GM12891 (cell line): ENCODE measurements at places on chromosomes 12 and 14.

GRCh38 chr12:73180734-73181133, 908.6 kb downstream of the TRHDE start:
- no peak for DNase-seq

DNA sequence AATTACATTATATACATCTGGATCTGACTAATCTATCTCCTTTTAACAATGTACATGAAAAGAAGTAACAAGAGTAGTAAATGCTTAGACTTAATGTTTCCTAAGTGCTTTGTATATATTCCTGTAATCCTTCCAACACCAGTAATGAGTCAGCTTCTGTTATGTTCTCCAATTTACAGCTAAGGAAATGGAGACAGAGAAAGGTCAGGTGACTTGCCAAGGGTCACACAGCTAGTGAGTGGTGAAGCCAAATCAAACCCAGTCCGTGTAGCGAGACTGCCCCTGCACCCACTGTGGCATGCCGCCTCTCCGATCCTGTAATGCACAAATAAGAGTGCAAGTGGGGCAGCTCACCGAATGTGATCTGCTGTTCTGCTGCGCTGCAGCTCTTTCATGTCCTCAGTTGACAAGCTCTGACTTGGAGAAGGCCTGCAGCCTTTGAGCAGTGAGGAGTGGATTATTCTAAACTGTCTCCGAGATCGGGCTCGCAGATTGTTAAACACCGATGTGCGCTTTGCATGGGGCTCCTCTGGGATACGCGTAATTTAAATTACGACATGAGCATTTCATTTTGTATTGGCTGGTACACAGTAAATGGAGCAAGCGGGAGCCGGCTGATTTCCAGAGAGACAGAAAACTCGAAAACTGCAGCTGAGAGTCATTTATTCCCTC, 65.1 kb upstream of the KTN1 start:
- DNase-seq, result no peak

DNA sequence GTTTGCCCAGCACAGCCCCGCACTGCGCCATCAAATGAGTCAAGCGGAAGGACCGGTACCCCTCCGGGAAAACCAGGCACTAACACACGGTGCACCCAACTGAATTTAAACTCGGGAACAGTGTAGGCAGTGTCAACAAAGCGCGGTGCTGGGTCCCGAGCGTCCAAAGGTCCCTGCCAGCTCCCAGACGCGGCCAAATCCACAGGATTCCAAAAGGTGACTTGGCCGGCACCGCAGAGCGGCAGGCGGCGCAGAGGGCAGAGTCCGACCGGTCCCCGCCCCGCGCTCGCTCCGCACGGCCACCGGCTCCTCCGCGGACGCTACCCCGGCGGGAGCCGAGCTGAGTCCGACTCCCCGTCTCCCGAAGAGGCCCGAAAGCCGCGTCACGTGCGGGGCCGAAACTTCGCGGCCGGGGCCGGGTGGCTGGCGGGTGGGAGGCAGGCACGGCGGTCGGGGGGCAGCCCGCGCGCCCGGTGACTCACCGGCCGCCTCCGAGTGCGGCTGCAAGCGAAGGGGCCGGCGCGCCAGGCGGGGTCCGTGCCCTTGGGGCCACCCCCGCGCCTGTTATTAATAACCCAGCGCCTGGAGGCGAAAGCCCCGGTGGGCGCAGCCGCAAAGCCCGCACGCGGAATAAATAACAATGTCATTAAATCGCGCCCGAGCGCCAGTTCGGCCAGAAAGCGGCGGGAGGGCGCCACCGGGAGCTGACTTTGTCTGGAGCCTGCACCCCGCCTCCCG, 863 bp downstream of the DENND5B start:
- DNase-seq, result peak; percentile 45

GRCh38 chr12:77469578-77470333, 360.9 kb upstream of the NAV3 start:
- DNase-seq, result no peak

- peak; percentile 41 for DNase-seq
Observed at GRCh38 chr12:115504306-115505290, 772.9 kb downstream of the MED13L start.

DNA sequence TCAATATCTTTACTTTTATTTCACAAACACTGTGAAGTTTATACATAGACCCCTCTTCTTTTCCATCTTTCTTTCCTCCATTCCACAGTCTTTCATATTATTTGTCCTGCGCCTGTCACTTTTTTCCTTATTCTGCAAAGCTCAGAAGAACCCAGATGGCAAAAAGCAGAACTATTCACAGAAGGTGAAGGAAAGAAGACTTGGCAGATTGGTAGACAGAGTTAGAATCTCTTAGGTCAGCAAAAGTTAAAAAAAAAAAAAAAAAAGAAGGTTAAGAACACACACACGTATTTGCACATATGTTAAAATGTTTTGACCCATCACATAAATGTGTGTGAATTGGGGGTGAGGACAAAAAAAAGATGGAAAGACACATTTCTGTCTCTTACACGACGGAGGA, 50.3 kb upstream of the ABCC9 start:
- no peak for DNase-seq

- DNase-seq, result no peak
Observed at GRCh38 chr14:46137786-46138185, 513.8 kb downstream of the RPL10L start.

- DNase-seq, result no peak
Observed at GRCh38 chr14:27672047-27672446, 1074.2 kb upstream of the NOVA1 start.

GRCh38 chr12:33438851-33439586, 600 bp downstream of the SYT10 start:
- DNase-seq, result peak; percentile 13

GRCh38 chr14:54893151-54893760, 9.4 kb downstream of the GCH1 start:
- DNase-seq, result no peak
